ENCODE measurements at places on chromosomes 6 and 20.
A peak's percentile ranks its signal among the peaks of the same experiment; 100 is the strongest.

- no peak for DNase-seq
Observed at GRCh38 chr20:21836346-21836745, 130.9 kb downstream of the PAX1 start.

- peak; percentile 69 for DNase-seq
Observed at GRCh38 chr6:133916650-133917151, 27.8 kb downstream of the TCF21 start.

DNA sequence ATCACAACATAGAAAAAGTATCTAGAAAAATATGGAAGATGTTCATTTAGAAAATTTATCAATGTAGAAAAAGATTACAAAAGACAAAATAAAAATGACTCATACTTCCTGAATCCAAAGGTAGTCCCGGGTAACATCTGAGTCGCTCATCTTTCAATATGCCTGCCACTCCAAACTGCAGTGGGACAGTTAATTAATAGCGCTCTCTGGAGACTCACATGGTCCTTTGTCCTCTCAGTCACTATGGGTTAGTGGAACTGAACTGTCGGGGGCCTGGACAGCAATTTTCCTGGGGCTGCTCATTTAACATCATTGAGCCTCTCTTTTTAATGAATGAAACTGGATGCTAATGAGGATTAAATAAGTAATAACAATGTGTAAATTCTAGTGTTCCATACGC, 103.4 kb downstream of the MAP3K4 start:
- DNase-seq: no peak

GRCh38 chr20:56925831-56926170, 296.7 kb downstream of the TFAP2C start:
- no peak for DNase-seq

DNA sequence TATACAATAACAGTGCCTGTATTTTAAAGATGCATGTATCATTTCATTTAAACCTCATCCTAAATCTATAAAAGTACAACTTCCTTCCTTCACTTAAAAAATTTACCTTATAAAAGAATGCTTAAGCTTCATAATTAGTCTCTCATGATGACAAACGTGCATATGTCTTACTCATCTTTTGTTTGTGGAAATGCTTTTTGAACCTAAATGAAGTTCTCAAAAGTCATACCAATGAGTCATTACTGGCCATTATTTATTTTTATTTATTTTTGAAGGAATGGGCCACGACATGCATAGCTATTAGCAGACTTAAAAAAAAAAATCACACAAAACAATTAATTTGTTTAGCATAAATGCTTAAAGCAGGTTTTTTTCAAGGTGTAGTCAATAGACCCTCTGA, 3.7 kb downstream of the TFB1M start:
- no peak for DNase-seq

GRCh38 chr6:107554918-107555317, 65.0 kb downstream of the SOBP start:
- no peak for DNase-seq

GRCh38 chr6:169342710-169343109, 89.1 kb upstream of the THBS2 start:
- DNase-seq: no peak

DNA sequence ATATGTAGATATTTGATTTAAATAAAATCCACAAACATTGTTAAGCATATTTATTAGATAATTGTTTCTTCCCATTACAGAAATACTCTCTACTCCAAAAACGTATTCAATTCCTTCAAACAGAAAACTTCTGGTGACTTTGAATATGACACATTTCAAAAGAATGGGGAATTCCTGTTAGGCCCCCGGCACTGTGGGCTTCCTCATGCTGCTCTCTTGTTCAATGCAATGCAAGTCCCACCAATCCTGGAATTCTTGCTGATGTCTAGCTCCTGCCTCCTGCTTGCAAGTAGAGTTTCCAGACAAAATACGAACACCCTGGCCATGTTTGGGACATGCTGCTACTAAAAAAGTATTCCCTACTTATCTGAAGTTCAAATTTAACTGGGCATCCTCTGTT, 544.1 kb downstream of the QKI start:
- no peak for DNase-seq

DNA sequence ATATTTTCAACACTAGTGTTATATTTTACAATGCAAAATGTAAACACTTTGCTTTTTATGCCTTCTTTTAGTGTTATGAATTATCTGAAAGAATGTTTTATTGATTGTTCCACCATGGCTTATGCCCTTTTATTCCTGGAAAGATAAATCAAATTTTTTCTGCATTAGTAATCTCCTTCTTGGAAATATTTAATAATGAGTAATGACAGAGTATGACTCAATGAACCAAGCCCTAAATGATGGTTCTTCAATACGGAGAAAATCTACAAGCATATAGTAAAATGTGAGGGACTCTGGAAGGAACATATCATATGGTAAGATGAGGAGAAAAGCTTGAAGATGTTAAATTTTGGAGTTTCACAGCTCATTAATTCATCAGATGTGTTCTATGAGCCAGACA, 929.6 kb downstream of the C6orf118 start:
- DNase-seq: no peak

DNA sequence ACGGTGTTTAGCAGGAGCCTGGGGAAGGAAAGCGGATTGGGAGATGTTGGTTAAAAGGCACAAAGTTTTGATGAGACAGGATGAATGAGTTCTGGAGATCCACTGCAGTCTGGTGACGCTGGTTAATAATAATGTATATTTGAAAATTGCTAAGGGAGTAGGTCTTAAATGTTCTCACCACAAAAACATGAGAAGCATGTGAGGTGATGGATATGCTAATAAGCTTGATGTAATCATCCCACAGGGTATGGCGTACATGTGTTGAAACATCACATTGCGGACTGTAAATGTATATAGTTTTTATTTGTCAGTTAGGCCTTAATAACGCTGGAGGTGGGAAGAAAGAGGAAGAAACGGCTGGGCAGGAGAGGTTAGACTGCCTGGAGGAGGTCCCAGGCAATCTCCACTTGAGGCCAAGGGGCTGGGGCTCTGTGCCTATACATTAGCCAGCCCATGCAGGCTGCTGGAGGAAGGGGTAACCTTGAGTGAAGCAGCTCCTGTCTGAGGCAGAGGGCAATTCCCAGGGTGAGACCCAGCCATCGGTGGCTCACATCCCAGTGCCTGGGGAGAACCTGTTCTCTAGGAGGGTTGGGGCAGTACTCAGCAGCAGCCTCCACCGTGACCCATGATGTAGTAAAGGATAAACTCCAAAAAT, 188.2 kb upstream of the QKI start:
- DNase-seq: no peak

DNA sequence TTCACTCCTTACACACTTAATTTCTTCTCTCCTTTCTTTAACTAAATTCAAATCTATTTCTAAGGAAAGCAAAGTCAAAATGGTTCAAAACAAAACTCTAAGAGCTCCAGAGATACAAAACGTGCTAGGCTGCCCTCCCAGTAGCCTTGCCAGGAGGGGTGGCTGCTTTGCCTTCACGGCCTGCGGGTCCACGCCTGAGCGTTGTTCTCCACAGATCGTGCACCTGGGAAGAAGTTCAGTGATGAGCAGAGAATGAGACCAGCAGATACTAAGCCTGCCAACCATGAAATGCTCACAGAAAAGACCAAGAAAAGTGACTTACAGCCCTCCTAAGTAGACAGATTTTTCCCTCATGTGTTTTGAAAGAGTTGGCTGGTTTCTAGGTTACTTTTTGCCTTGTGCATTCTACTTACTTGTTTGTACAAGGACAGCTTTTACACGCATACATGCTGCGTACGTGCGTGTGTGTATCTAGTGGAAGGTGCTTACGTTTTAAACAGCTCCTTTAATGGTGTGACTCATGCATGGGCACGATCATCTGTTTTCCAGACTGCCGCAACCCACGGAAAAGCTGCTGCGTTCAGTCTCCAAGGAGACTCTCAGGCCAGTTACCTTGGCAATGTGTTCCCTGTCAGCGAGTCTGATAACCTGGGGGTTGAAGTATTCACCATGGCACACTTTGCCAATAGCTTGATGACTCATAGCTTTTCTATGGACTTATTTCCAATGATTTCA, 32.4 kb upstream of the PBOV1 start:
- no peak for DNase-seq

GRCh38 chr6:168964138-168964835, 289.4 kb downstream of the THBS2 start:
- DNase-seq: no peak

- DNase-seq: no peak
Observed at GRCh38 chr20:48490961-48491831, 336.6 kb downstream of the PREX1 start.

DNA sequence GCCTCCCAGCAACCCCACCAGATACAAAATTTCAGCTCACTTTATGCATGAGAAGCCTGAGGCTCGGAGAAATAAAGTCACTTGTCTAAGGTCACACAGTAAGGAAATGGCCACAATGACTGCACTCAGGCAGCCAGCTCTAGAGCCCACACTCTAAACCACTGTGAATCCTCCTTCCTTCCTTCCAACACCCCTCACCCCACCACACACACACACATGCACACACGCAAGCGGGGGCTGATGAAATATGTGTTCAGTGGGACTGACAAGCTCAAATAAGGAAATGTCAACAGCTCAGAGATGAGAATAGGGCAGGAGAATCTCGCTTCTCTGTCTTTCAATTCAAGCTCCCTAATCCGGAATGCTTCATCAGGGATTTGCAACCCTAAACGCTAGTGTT, 6.0 kb upstream of the BPIFA1 start:
- DNase-seq: no peak

DNA sequence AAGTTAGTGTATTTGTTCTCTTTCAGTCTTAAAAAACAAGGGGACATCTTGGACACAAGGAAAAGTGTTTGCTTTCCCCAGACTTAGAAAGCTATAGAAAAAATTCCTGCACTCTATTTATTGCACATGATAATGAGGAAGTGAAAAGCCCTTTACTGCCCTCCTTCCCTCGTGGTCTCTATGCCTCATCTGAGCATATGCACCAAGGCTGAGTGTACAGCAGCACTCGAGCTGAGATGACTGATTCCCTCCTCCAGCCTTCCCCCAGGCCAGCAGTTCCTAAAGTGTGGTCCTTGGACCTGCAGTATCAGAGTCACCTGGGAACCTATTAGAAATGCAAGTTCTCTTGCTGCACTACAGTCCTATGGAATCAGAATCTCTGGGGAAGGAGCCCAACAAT, 14.3 kb upstream of the LAMP5 start:
- no peak for DNase-seq

- DNase-seq: no peak
Observed at GRCh38 chr20:54654450-54654849, 179.1 kb downstream of the DOK5 start.
